Activated T-helper 1 cell treated with Interleukin-2 at 50 U/mL for 16 hours (primary cell): ENCODE measurements at places on chromosomes 5 and 9.

GRCh38 chr5:58335518-58335917 is 124.4 kb downstream of the PLK2 start:
- no peak for DNase-seq

DNA sequence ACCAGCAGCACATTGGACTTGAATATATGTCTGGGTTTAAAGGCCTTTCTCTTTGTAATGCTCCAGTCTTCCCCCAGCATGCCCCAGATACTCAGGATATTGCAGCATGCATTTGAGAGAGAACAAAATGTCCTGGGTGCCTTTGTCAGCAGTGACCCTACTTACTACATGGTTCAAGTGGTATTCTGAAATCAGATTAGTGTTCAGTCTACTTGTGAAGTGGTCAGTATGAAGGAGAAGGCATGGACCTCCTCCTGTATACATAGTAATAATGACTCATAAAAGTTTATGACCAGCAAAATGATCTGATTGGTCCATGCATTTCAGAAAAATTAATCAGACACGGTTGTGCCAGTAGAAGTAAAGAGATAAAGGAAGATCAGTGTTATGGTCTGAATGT is 25.4 kb downstream of the GPR21 start:
- DNase-seq = no peak

GRCh38 chr9:103304797-103305196 is 309.7 kb downstream of the CYLC2 start:
- no peak for DNase-seq

DNA sequence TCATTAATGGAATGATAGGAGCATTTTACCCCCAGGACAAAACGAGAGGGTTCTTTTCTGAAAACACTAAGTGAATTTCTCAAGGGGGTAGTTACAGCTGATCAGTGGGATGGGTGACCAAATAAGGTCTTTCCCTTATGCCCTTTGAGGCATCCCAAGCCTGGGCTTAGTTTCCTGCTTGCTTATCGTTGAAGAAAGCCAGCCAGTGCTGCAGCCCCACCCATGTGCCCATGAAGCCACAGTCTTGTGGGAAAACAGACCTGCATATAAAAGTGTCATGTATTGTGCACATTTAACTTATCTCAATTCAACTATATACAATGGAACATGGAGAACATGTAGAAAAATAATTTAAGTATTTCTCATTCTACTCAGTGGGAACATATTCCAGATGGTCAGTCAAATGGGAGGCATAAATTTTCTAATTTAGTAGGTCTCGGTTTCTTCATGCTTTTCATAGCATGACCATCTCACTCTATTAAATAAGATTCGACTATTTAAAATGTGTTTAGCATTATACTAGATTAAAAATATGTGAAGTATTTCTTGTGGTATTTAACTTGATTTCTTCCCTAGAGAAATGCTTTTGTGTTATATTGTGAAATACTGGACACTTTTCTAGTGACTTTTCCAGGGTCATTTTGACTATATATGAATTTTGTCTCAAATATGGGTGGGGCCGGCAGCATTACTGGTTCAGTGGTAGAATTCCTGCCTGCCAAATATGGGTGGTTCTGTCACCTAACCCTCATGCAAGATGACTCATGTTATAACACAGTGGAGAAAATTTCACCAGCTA is 189.7 kb upstream of the SGCD start:
- DNase-seq = no peak

GRCh38 chr9:132041798-132042197 is 37.9 kb downstream of the MED27 start:
- DNase-seq = no peak

DNA sequence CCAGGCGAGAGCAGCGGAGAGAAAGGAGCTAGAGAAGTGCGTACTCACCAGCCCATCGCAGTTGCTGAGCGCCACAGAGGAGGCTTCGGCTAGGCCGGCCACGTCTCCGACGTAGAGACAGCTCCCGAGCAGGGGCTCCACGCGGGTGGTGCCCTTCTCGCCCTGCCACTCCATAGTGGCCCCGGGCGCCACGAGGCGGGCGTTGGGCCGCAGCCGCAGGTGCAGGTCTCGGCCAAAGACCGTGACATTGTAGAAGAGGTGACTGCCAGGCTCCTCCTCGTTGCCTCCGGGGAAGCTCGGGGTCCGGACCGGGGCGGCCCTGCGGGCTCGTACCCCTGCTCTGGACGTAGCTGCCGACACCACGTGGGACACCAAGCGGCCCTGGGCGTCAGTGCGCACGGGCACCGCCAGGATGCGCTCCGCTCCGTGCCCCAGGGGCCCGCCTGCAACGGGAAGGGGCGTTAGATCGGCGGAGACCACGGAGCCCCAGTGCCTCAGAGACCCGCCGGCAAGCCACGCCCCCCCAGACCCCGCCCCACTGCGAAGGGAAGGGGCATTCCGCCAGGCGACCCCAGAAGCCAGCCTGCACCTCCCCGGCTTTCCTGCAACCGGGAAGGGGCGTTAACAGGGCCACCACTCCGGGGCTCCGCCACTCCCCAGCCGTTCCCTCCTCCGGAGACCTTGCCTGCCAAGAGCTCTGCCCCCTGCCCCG is 1.4 kb downstream of the ADAMTS2 start:
- DNase-seq = no peak

GRCh38 chr5:50814556-50814955 is 148.1 kb downstream of the PARP8 start:
- no peak for DNase-seq

- no peak for DNase-seq
Observed at GRCh38 chr5:77958642-77959330, 182.6 kb upstream of the TBCA start.

- DNase-seq = no peak
Observed at GRCh38 chr9:98809311-98810101, 2.0 kb downstream of the GALNT12 start.

DNA sequence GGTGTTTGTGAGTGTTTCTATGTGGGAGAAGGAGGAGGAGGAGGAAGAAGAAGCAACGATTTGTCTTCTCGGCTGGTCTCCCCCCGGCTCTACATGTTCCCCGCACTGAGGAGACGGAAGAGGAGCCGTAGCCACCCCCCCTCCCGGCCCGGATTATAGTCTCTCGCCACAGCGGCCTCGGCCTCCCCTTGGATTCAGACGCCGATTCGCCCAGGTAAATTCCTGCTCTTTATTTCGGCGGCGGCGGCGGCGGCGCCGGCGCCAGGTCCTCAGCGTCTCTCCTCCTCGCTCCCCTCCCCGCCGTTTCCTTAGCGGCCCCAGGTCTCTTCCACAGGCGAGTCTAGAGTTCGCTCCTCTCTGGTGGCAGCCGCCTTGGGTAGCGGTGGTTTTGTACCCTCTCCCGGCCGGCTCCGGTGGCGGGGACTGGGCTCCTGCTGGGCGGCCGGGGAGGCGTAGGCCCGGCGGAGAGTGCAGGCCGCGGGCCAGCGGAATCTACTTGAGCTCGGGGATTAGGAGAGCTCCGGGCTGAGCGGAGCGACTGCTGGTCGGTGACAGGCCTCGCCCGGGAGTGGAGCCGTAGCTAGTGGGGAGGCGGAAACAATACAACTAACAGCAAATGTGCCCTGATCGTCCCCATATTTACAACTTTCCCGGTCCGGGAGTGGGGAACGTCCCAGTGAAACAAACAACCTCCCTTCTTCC is 547 bp downstream of the NIPBL start:
- DNase-seq = peak; percentile 41

DNA sequence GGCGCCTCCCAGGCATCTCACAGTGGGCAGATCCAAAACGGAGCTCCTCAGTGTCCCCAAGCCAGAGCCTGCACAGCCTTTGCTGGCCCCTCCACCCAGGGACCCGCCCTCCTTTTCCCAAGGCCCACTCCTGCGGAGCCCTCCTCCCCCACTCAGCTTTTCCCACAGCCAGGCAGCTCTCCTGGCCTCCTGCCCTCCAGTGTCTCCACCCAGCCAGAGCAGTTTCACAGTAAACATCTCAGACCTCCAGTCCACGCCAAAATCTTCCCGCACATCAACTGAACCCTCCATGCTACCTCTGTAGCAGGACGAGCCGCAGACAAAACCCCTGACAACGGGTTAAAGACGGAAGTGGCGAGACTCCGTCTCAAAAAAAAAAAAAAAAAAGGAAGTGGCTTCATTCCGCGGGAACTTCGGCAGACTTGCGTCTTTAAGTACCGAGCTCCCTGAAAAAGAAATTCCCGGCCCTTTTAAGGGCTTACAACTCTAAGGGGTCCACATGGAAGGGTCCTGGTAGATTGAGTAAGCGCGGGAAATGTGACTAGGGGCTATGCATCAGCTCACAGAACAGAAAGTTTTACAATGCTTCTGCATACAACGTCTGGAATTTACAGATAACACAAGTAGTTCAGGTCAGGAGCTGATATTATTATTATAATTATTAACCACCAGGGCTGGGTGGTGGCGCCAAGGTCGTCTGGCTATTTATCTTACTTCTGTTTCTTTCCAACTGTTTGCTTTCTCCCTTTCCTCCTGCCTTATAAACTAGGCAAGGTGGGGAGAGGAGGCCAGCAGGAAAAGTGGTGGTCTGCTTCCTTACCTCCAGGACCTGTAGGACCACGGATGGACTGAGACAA is 11.4 kb upstream of the GRIN1 start:
- no peak for DNase-seq
